ENCODE measurements at places on chromosomes 5 and 9. TPM values are rescaled to one million over a fixed set of nuclear protein-coding genes. Genes with fewer than 3 reads are reported as not detected.

DNA sequence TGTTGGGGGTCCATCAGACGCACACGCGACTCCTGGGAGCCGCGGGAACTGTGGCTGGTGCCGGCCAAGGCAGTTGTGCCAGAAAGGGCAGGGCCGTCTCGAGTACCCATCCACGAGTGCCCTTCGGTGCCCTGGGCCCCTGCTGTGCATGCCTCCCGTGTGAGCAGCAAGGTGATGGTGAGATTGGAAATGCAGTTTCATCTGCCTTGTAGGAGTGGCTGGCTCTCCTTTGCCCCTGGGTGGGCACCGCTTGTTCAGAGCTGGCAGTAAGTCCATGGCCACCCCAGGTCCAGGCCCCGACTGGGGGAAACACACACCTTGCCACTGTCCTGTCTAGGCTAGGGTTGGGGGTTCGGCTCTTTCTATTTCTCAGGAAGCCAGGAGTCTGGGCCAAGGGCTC lies 5.7 kb downstream of the NKD2 start:
- peak; percentile 40 for DNase-seq

- no peak for DNase-seq
Observed at GRCh38 chr5:6576861-6577501, 55.9 kb downstream of the NSUN2 start.

DNA sequence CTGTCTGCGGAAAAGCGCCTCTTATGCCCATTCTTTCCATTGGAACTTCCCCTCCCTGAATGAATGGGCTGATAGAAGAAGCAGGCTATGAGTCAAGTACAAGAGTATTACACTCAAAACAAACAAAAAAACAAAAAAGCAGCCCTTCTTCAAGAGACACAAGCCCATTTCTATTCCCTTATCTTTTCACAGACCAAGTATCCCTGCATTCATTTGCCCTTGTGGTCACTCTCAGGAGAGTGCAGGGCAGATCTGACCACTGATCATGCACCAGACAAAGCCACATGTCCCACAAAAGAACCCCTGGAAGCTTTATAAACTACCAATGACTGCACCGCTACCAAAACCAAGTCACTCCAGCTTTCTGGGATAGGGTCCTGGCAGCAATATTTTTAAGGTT lies 262.5 kb upstream of the TAS2R1 start:
- DNase-seq, result no peak

DNA sequence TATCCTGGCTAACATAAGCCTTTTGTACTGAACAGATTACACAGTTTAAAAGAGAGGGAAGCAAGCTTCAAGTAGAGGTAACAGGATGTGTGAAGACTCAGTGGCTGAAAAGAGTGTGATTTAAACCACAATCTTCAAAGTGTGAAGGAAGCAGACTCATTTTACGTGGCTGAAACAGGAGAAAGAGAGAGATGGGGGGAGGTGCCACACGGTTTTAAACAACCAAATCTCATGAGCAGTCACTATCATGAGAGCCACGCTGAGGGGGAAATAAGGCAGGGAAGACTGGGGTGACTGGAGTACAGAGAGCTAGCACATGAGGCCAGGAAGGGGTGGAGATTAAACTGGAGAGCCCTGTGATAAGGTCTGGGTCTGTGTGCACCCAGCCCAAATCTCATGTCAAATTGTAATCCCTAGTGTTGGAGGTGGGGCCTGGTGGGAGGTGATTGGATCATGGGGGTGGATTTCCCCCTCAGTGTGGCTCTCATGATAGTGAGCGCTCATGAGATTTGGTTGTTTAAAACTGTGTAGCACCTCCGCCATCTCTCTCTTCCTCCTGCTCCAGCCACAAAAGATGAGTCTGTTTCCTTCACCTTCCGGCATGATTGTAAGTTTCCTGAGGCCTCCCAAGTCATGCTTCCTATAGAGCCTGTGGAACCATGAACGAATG lies 318.6 kb upstream of the CD180 start:
- DNase-seq, result no peak

PNPLA7 gene
- 10.3 TPM for total RNA-seq
